ENCODE measurements at places on chromosomes 5 and 9. TPM values are rescaled to one million over a fixed set of nuclear protein-coding genes. Genes with fewer than 3 reads are reported as not detected.
A peak's percentile ranks its signal among the peaks of the same experiment; 100 is the strongest.

- DNase-seq, result no peak
Observed at GRCh38 chr9:1738511-1739100, 276.5 kb upstream of the SMARCA2 start.

DNA sequence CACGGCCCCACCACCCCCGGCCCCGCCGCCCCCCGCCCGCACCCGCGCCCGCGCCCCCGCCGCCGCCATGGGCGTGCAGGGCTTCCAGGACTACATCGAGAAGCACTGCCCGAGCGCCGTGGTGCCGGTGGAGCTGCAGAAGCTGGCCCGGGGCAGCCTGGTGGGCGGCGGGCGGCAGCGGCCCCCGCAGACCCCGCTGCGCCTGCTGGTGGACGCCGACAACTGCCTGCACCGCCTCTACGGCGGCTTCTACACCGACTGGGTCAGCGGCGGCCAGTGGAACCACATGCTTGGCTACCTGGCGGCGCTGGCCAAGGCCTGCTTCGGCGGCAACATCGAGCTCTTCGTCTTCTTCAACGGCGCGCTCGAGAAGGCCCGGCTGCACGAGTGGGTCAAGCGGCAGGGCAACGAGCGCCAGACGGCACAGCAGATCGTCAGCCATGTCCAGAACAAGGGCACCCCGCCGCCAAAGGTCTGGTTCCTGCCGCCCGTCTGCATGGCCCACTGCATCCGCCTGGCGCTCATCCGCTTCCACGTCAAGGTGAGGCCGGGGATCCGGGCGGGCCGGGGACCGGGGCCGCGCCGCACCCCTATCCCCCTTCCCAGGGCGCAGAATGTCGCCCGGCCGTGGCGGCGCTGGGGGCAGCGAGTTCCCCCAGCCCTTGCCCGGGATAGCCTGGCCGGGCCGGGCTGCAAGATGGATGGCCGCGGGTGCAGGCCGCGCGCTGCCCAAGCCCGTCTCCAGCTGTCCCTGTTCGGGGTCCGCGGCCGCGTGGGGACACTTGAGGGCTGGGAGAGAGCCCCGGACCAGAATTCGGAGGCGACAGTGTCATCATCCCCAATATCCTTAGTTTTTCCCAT lies 594 bp downstream of the FAM120A start:
- DNase-seq, result peak; percentile 47

- no peak for DNase-seq
Observed at GRCh38 chr9:14071484-14071883, 242.5 kb downstream of the NFIB start.

GRCh38 chr5:61215996-61216395 lies 53.7 kb upstream of the SMIM15 start:
- DNase-seq, result no peak

Gene PCDHA10
- total RNA-seq, result 5.1 TPM

Gene OR13J1
- total RNA-seq, result not detected

Gene LEAP2
- total RNA-seq, result 4.0 TPM

Measured in dorsolateral prefrontal cortex (tissue), 122 donors.